ENCODE measurements at places on chromosomes 7 and 10.
A peak's percentile ranks its signal among the peaks of the same experiment; 100 is the strongest.

GRCh38 chr10:99526861-99527504 lies 5.8 kb upstream of the NKX2-3 start:
- DNase-seq = no peak

- no peak for DNase-seq
These were observed 186.4 kb upstream of the NFE2L3 start for GRCh38 chr7:25965405-25966123.

- DNase-seq = no peak
These were observed 176.1 kb upstream of the PFKP start for GRCh38 chr10:2891073-2891769.

DNA sequence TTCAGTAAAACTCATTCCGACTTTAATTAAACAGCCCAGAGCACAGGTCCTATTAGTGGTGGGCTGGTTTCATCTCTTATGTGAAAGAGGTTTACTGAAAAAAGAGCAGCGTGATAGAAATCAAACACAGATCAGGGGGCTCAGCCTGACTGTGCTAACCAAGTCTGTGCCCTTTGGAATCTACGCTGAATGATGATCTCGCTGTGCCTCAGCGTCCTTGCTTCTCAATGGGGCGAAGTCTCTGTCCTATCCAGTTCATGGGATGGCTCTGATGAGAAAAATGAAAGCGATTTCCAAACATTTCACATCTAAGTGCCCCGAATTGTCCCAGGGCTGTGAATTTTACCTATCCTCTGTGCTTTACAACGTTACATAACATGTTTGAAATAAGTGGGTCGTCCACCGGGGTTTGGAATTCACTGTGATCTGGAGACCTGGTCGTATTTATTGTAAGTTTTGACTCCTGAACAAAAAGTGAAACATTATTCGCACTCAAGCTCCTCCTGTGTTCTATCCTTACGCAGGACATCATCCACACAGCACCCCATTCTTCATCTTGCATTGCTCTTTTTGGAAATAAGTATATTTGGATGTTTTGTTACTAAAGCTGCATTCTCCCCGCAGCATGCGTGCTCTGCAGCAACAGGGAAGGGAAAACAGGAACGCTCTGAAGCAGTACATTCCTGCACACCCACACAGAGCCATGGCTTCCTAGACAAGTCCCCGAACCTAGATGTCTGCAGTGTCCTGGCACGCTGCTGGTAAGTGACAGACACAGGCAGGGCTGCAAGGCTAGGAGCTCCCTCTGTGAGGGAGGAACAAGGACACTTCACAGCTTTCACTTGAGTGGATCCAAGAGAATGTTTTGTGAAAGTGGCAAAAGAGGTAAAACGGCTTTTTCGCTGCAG lies 83.5 kb downstream of the SLC37A3 start:
- no peak for DNase-seq

DNA sequence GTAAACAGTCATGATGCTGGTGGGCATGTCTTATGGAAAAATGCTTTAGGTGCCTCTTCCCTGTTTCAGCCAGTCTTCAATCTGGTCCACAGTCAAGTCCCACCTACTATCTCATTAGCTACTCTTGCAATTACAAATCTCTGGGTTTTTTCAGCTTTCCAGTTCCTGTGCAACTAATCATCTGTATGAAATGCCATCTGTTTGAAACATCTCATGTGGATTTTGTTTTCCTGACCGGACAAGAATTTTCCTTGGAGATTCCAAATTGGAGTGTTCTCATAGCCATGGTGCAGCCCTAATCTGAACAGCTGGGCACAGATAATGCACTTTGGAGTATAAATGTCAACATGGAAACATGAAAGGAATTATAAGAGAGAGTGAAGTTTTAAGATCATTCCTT lies 41.3 kb upstream of the CALN1 start:
- DNase-seq = no peak

DNA sequence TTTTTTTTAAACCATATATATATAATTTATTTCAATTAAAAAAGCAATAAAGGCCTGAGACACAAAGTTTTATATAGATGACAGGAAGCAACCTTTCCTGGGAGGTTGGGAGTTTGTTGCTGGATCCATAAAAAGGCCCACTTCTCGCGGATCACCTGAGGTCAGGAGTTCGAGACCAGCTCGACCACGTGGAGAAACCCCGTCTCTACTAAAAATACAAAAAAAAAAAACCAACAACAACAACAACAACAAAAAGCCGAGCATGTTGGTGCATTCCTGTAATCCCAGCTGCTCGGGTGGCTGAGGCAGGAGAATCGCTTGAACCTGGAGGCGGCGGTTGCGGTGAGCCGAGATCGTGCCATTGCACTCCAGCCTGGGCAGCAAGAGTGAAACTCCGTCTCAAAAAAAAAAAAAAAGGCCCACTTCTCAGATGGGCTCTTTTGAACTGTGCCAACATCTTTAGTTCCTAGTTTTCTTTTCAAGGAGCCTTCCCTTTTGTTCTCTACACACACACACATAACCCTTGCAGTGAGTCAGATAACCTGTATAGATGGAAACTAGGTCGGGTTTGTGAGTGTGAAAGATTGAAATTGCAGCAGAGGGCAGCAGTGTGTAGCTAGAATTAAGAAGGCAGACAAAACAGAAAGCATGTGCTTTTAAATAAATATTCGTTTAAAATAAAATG lies 1.2 kb upstream of the SMNDC1 start:
- peak; percentile 57 for DNase-seq

DNA sequence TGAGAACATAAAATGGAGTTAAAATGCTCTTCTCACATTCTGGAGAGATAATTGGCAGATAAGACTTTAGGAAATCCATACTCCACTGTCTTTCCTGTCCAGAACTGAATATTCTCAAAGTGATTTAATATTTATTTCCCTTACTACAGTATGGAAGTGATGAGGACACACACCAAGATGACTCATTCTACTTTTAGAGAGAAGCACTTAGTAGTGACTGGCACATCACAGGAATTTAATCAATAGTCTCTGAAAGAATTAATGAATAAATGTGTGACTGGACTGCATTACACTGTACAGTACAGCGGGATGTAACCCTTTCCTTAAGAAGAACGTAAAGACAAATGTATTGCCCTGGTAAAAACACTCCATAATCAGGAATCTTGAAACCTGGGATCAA lies 116.7 kb downstream of the SEMA3E start:
- DNase-seq = no peak

DNA sequence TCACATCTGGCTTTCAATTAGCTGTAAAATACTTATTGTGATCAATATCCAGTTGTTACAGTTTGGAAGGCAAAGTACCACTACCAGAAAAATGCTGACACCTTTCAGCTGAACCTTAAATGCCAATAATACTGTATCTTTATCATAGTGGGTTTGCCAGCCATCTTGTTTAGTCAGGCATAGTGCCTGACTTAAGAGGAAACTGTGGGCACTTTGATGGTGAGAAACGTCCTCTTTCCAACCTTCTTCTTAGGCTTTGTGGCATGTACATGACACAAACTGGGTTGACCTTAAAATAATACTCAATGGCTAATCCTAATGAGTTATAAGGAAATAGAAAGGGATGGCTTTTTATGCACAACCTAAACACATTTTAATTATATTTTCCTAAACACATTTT lies 52.3 kb upstream of the PRR15 start:
- no peak for DNase-seq

DNA sequence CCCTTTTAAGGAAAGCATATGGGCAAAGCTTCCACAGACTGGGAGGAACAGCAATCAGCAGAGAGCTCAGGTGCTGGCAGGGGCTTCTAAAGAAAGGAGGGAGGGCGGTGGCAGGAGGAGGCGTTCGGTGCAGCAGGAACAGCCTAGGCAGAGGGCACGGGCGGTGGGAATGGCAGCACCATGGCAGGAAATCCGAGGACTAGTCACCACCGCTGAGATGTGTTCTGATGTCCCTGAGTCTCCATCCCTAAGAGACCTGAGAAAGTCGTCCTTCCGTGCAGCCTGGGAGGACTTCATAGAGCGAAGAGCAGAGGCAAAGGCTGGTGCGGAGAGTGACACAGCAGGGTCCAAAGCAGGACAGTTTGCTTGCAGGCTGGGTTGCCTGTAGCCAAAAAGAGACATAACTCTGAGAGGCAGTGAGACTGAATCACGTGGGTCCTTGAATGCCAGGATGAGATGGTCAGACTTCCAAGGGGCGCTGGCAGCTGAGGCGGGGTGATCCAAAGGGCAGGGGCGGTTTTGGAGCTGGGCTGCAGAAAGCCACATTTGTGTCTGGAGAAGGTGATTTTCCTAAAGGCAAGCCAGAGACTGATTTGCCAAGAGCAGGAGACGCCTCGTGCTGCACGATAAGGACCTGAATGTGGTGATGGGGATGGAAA lies 35.8 kb upstream of the GRID1 start:
- no peak for DNase-seq

- no peak for DNase-seq
These were observed 70.8 kb upstream of the TEX47 start for GRCh38 chr7:88866265-88866863.

DNA sequence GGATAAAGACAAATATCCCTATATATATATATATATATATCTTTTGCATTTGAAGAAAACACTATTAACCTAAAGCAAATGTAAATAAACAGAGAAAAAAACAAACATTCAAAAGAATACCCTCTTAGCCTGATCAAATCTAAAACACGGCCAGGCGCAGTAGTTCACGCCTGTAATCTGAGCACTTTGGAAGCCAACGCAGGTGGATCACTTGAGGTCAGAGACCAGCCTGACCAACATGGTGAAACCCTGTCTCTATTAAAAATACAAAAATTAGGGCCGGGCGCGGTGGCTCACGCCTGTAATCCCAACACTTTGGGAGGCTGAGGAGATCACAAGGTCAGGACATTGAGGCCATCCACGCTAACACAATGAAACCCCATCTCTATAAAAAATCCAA lies 9.2 kb downstream of the ANXA7 start:
- no peak for DNase-seq

- DNase-seq = no peak
These were observed 441.8 kb upstream of the AKR1E2 start for GRCh38 chr10:4384245-4384644.

- DNase-seq = no peak
These were observed 100.7 kb upstream of the PODXL start for GRCh38 chr7:131656980-131657723.

DNA sequence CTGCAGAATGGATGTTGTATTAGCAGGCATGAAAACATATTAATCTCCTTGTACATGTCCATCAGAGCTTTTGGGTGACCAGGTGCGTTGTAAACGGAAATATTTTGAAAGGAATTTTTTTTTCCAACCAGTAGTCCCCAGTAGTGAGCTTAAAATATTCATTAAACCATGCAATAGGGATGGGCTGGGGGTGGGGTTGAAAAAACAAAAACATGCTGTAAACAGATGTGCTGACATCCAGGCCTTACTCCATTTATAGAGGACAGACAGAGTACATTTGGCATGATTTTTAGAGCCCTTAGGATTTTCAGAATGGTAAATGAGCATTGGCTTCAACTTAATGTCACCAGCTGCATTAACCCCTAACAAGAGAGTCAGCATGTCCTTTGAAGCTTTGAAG lies 50.2 kb downstream of the PTPN12 start:
- no peak for DNase-seq

DNA sequence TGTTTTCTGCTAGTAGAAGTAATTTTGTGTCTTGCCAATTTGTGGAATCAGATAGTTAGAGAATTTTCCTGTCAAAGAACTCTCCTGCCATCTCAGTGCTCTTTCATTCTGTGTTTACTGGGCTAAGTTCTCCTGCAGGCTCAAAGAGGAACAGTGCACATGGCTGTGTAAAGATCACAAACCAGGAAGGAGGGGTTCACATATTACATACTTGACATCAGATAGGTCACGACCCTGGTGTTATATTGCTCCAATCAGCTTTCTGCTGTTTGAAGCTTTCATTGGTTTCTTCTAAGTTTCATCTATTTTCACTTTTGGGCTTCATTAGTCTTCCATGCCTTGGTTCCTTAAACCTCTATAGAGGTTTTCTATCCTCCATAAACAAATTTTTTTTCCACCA lies 13.5 kb upstream of the ELMO1 start:
- no peak for DNase-seq

- no peak for DNase-seq
These were observed 27.9 kb downstream of the GTF2IRD1 start for GRCh38 chr7:74481458-74482196.

GRCh38 chr7:141495057-141495456 lies 56.2 kb upstream of the AGK start:
- DNase-seq = no peak

DNA sequence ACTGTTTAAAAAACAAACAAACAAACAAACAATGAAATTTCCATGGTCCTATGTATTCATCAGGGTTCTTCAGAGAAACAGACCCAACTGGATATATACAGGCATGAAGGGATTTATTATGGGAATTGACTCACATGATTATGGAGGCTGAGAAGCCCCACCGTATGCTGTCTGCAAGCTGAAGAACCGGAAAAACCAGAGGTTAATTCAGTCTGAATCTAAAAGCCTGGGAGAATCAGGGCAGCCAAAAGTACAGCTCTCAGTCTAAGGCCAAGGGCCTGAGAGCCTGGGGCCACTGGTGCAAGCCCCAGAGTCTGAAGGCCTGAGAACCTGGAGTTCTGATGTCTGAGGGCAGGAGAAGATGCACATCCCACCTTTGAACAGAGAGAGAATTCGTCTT lies 163.5 kb downstream of the MDFIC start:
- DNase-seq = no peak

DNA sequence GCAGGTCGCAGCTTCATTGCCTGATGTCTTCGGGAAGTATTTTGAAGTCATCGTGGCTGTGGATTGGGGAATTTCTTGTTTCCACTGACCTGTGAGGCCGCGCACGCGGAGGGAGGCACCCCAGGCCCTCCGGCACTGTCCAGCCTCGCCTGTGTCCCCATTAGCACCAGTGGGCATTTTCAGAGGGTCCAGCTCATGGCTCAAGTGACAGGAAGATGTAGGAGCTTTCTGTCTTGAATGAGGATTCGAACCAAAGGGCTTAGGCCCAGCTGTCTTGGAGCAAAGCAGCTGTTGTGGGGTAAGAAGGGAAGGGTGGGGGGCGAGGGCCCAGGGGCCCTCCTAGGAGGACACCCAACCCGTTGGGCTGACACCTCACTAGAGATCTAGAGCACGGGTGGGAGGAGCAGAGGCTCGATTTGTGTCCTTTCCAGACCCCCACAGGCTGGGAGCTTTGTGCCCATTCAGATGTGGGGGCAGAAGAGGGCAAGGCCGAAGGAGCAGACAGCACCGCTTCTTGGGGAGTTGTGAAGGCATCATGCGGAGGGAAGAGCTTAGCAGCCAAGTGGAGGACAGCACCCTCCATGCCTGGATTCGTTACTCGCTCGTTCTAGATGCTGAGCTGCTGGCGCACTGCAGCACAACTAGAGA lies 914 bp downstream of the ZNF37A start:
- DNase-seq = no peak

GRCh38 chr7:101622609-101623173 lies 6.4 kb downstream of the MYL10 start:
- no peak for DNase-seq

DNA sequence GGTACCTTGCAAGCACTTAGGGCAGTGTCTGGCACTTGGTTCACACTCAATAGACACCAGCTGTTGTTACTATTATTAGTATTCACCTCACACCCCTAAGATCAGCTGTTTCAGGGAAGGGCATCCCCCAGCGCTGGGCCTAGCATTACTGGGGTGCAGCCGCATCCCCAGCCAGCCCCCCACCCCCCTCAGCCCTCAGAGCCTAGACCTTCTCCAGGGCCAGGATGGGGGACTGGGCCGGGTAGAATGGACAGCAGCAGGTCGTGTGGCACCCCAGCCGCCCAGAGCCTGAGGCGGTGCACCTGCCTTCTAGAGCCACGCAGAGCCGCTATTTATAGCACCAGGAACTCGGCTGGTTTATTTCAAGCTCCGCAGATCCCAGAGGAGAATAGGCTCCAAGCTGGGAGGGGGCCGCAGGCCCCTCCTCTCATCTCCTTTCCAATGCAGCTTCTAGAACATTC lies 60.5 kb downstream of the GTF2IRD1 start:
- DNase-seq = no peak
